Sigmoid colon (tissue), 7 donors: ENCODE measurements at places on chromosomes 7 and 10. TPM values are rescaled to one million over a fixed set of nuclear protein-coding genes. Genes with fewer than 3 reads are reported as not detected.

Gene IGFBP3
- 54.0 TPM for total RNA-seq

Gene TAS2R41
- not detected for total RNA-seq

Gene INPP5A
- 132 TPM for total RNA-seq

DNA sequence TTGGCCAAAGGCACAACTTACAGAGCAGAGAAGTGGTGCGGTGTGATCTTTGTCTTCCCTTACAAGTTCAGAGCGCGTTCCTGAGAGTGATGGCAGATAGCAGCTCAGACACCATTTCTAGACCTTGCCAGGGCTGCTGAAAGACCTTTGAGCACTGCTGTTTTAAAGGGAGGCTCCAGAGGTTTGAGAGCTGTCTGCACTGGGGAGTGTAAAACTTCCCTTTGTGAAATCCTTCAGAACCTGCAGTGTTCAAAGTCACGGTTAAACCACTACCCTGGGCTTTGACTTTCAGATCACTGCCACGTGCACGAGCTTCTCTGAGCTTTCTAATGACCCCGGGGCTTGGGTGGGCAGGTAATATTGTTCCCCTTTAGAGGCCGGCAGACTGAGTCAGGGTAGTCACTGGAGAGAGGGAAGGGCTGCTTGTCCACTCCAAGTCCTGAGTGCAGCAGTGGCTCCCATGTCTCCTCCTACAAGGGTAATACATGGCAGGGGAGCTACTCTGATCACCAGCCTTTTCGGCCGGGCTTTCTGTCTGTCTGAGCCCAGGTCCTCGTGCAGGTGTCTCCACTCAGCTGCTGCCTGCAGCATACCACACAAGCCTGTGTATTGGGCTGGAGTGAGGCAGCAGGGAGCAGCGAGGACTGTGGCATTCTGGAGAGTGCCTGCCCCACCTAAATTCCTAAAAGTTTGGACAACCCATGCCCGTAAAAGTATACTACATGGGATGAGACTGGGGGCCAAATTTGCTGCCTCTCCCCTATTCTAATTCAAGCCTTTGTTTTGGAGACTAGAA, 63.3 kb downstream of the ZMIZ1 start:
- peaks cover 23% of the 10 kb centered on the region for H3K36me3 ChIP-seq
- no peaks in the 10 kb centered on the region for H3K27me3 ChIP-seq
- H3K4me1 ChIP-seq = peaks cover 85% of the 10 kb centered on the region
